Ovary (tissue), 10 donors: ENCODE measurements at places on chromosomes 7 and 10. TPM values are rescaled to one million over a fixed set of nuclear protein-coding genes. Genes with fewer than 3 reads are reported as not detected.

Gene TRIM50
- total RNA-seq, result 0.24 TPM

Gene GSTO2
- total RNA-seq, result 12.6 TPM

DNA sequence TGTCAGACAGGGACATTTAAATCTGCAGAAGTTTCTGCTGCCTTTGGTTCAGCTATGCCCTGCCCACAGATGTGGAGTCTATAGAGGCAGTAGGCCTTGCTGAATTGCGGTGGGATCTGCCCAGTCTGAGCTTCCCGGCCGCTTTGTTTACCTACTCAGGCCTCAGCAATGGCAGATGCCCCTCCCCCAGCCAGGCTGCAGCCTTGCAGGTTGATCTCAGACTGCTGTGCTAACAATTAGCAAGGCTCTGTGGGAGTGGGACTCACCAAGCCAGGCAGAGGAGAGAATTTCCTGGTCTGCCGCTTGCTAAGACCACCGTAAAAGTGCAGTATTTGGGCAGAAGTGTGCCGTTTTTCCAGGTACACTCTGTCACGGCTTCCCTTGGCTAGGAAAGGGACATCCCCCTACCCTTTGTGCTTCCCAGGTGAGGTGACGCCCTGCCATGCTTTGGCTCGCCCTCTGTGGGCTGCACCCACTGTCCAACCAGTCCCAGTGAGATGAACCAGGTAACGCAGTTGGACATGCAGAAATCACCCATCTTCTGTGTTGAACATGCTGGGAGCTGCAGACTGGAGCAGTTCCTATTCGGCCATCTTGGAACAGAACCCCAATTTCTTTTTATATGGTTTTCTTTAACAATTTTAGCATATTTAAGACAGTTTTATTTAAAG is 28.4 kb upstream of the VWDE start:
- DNase-seq, result no peak

DNA sequence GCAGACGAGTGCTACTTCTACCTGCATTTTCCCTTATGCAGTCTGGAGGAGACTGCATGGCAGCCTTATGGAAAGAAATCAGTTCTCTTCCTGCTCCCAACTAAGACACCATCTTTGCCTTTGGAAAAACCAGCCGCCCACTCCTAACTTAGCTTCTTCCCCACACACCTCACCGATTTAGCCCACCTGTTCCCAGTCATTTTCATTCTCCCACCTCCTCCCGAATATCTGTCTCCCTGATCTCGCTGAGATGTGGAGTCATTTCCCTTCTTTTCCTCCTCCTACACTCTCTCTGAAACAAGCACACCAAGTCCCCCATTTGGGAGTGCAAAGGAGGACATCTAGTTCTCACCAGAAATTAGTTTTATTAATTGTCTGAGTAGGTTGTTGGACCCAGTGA is 35.2 kb upstream of the JCAD start:
- DNase-seq, result no peak

GRCh38 chr7:28183627-28184026 is 3.0 kb upstream of the JAZF1 start:
- DNase-seq, result no peak

- no peak for DNase-seq
Measured at GRCh38 chr10:14296065-14296709, 34.5 kb downstream of the FRMD4A start.

DNA sequence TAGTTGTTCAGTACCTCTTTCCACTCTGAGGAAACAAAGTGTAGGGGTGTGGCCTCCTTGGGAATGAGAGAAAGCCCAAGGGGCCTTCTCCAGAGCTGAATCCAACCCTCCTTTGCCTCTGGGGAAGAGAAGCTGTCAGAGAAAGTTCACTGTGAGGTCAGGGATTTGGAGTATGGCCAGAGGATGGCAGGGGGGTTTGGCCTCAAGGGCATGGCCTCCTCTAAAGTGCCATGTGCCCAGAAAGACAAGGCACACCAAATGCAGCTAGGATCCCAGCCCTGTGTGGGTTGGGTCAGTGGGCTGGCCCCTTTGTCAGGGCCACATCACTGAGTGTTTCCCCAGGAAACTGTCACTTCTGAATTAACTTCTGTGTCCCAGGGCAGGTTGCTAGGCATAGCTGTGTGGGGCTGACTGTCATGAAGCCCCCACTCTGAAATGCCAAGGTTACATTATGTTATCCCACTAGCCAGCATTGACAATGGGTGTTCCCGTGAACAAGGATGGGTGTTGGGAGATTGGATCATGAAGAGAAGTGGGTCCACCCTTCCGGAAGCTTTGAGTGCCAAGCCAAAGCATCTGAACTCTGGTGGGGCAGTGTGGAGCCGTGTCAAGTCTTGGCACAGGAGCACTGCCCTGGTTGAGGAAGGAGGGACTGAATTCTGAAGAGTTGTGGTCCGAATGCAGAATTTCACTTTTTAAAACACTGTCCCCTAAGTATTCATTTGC is 123.3 kb downstream of the ZMIZ1 start:
- DNase-seq, result no peak
